ENCODE measurements at places on chromosomes 7 and 10.

DNA sequence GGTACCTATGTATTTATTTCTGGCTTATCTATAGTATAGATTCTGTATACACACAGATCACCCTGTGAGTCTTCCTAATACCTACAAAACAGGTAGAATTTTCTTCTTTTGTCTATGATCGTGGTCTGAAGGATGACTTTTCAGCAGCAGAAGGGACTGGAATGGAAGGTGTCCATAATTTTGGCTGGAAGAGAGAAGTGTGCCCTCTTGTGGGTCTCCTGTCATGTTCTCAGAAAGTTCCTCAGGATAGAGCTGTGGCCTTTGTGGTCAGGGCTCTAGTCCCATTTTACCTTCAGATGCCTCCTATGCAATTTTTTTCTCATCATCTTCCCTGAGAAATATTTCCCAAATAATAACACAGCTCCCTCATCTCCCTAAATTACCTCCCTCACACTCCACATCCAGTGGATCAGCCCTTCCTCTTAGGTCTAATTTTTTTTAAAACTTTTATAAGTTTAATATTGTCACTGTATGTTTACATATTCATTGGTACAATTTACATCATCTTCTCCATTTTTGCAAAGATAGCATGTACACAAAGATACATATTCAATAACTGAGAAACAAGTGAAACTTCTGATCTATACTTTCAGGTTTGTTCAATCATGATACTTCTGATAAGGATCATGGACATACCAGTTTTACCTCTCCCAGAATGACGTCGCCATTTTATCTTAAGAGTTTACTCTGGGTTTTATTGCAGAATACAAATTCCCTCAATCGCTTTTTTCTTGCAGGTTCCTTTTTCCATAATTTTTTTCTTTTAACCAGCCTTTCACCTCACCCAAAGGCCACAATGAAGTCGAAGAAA lies 112.7 kb downstream of the REEP3 start:
- no peak for DNase-seq

- no peak for DNase-seq
Measured at GRCh38 chr7:106660862-106661720, at the start of gene CCDC71L. CCDC71L (minus strand) TSS chr7:106661158; CDS start chr7:106660896, 262 bp downstream.

GRCh38 chr10:71072823-71073210 lies 139.6 kb upstream of the UNC5B start:
- no peak for DNase-seq

- DNase-seq: no peak
Measured at GRCh38 chr7:121366852-121367431, 29.2 kb downstream of the FAM3C start.

GRCh38 chr10:51007781-51008180 lies 66.5 kb upstream of the PRKG1 start:
- no peak for DNase-seq

DNA sequence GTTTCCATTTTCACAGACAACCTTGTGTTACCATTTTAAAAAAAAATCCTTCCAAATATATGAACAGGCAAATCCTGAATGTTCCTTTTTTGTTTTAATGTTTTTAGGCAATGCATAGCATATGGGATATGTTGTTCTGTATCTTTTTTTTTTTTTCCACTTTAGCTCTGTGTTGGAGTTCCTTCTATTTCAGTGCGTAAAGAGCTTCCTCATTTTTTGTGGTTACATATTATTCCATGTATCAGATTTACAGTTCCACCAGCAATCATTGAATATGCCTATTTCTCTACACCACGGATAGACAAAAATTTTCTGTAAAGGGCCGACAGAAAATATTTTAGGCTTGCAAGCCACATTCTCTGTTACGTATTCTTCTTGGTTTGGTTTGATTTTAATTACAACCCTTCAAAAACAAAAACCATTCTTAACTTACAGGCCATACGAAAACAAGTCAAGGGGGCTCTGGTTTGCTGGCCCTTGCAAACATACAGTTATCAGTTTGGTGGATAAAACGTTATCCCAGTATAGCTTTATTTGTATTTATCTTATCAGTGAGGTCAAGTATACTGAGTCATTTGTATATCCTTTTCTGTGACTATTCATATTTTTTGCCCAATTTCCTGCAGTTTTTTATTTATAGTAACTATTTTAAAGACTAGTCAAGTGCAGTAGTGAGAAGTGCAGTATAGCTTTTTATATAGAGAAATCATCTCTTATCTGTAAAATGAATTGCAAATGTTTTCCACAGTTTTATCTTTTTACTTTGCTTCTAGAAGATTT lies 55.7 kb downstream of the RALA start:
- DNase-seq: no peak

DNA sequence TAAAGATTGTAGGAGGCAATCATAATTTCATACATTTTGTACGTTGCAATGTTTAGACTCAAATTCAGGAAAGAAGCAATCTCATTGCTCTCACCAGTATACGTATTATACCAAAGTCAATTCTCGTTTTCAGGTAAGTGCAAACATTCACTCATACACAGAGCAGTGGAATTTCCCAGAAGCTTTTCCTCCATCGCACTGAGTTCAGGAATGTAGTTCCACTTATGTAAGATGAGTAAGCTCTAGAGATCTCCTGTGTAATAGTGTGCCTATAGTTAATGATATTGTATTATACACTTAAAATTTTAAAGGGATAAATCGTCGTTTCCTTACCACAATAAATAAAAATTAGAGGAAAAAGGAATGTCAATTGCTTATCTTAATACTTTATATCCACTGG lies 470.8 kb upstream of the KCND2 start:
- DNase-seq: no peak

DNA sequence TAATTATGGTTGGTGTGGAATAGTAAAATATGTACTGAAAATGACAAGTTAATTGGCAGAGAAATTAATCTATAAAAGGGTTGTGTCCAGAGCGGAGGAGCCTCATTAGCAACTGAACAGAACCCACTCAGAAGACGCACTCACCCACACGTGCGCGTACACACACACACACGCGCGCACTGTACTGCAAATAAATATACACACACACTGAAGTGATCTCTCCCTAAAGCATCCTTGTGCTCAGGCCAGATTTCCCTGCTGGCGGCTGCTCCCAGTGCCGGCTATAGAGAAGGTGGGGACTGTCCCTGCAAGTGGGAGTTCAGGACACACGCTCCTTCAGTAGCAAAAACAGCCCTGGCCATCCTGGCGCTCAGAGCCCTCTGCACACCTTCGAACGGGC lies 85.2 kb downstream of the CHST15 start:
- DNase-seq: no peak
